AG10803 (cell line): ENCODE measurements at places on chromosomes 7 and 10.

- no peak for DNase-seq
These were observed 278.4 kb downstream of the PHF14 start for GRCh38 chr7:11252011-11252607.

GRCh38 chr10:12533723-12534122 is 184.4 kb downstream of the CAMK1D start:
- DNase-seq = no peak

DNA sequence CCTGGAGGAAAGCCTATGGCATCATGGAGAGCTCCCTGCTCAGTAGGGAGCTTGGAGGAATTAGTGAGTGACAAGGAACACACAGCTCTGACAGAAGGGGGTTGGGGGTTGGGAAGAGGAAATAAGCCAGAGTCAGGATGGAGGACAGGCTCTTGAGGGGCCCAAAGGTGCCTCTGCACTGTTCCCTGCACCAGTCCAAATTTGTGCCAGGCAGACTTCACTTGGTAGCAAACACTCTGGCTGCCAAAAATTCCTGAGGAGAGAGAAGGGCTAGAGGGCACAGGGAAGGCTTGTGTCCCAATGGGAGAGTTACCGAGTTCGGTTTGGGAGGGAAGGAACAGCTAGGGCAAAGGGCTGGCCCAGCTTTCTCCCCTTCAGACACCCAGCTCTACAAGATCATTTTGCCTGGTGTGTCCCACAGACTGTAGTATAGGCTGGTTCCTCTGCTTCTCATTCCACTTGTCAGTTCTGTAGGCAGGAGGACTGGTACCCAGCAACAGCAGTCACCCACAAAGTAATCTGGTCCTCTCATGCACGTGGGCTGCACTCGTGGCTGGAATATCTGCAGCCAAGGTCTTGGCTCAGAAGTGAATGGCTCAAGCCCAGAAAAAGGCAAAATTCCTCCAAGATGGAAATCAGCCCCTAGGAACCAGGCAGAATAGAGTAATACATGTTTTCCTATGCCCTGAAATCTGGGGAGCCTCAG is 8.0 kb upstream of the KCNIP2 start:
- peak; percentile 31 for DNase-seq

DNA sequence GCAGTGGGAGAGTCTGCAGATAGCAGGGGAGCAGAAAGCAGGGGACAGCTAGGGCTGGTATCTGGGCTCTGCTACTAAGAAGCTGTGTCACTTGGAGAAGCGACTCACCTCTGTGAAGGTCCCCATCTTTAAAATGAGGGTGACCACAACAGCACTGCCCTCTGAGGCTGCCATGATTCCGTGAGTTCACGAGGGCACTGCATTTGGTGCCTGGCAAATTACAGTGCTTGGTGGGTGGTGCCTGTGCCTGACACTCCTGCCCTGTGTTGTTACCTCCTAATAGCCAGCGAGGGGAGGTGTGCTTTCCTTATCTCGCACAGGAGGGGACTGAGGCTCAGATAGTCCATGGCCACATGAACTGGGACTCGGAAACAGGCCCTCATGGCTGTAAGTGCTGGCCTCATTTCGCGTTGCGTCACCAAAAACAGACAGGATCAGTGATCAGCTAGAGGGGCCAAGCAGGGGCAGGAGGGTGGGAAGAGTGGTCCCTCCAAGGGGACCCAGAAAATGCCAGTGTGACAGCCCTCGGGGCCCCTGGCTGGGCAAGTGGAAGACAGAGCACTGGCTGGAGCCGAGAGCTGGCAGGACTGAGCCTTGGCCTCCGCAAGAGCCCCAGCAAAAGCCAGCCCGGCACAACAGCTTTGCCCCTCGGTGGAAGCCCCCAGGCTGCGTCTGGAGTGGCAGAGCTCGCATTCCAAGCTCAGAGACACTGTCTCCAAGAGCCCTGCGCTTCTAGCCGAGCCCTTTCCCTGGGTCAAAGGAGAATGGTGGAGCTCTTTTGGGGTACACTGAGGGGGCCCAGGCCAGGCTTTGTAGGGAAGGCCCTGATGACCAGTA is 17.3 kb upstream of the BNIP3 start:
- no peak for DNase-seq

DNA sequence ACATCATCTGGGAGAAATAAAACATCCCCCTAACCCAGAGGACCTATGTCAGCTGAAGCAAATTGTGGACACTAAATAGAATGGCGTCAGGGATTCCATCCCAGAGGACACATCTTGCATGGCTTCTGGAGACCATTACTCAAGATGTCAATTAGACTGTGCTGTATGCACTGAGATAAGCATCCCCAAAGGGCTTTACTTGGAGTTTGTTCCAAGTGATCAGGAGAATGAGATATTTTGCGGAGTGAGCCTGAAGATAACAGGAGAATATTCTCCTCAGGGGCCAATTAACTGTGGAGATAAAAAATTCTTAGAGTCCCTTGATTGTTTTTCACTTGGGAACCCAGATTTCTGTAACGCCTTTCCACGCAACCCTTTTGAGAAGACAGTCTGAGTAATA is 4.5 kb upstream of the OR2AE1 start:
- no peak for DNase-seq

DNA sequence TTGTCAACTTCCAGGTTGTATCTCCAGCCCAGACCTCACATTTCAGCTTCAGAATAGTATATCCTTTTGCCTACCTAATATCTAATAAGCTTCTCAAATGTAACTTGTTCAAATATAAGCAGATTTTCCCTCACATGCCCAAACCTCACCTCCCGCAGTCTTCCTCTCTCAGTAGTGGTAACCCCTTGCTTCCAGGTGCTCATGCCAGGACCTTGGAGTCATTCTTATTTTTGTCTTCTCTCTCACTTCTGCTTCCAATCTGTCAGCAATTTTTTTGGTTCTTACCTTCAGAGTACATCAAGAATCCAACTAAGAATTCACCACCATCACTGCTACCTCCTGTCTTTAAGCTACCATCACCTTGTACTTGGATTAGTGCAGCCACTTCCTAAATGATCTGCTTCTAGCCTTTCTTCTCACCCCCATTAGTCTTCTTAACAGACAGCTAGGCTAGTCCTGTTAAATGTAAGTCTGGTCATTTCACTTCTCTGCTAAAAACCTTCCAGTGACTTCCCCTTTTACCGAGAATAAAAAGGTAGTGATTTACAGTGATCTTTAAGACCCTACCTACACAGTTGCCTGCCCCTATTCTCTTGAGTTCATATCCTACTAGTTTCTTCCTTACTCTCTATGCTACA is 14.0 kb downstream of the ANKIB1 start:
- no peak for DNase-seq

- DNase-seq = no peak
These were observed 105.0 kb downstream of the SUGCT start for GRCh38 chr7:40239755-40240303.

- DNase-seq = no peak
These were observed 176.1 kb upstream of the KLF14 start for GRCh38 chr7:130909881-130910672.

DNA sequence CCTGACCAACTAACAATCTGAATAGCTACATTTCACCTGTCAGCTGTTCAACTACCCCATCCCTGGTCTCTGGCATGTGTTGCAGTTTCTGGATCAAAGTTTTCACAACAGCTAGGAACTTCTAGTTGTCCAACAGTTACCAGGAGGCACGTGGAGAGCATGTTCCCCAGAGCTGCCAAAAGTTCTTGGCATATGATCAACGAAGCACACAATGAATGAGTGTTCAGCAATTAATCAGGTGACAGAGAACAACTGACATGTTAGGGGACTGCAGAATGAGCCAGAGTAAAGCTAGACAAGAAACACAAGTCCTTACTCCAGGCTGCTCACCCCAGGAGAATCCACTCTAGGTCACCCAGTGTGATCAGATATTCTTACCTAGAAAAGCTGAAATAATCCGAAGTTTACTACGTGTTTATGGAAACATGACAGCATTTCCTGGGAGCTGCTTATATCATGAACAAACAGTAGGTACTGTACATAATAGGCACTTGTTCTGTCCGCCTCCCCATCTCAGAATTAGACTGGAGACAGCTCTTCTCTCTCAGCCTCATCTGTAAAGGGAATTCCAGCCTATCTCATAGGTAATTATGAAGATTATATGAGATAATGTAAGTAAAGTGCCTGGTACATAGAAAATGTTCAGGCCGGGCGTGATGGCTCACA is 50.6 kb downstream of the ZNF438 start:
- peak; percentile 76 for DNase-seq

DNA sequence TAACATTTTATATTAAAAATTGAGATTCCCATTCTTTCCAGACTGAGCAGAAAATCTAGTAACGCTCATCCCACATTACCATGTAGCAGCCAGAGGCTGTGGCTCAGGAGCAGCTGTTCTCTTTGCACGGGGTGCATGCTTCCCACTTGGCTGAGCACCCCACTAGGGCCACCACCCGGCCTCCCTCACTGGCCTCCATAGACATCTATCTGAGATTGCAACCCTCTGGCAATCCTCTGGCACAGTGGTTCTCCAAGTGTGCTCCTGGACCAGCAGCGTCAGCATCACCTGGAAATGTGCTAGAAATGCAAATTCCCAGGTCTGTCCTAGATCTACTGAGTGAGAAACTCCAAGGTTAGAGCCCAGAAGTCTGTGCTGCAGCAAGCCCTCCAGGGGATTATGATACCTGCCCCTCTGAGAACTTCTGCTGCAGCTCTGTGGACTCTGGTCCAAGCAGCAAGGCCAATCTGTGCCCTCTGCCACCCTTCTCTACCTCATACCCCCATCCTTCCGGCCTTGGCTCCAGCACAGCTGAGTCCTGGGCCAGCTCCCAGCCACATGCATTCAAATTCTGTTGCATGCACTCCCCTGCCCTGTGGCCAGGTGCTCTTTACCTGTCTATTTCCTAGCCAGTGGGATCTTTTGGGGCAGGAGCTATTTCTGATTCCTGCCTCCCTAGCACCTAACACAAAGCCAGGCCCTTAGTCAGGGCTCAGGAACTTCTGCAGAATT is 301.5 kb downstream of the GRID1 start:
- no peak for DNase-seq

- no peak for DNase-seq
These were observed 50.5 kb downstream of the STRA8 start for GRCh38 chr7:135283959-135284638.

GRCh38 chr7:34038816-34039470 is 133.6 kb downstream of the BMPER start:
- peak; percentile 95 for DNase-seq

DNA sequence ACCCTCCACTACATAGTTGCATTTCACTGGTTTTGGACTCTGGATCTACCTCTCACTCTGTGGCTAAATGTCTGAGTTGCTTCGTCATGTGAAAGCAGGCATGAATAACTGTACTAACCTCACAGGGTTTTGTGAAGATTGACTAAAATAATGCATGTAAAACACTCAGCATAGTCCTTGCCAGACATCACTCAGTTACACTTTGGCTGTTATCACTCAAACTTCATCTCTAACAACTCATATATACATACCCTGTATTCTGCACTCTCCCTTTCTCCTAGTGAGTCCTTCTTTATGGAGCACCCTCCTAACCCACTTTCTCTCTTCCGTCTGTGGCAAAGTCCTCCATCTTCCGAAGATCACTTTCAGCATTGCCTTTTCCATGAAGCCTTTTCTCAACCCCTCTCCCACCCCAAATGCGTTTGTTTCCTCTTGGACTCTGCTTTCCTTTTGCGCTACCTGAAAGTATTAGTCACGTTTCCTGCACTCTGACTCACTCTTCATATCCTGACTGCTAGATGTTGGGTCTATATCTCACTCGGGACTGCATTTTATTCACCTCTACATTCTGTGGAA is 72.6 kb downstream of the OSBPL3 start:
- no peak for DNase-seq

- no peak for DNase-seq
These were observed 123.9 kb downstream of the PCLO start for GRCh38 chr7:83038787-83039186.

DNA sequence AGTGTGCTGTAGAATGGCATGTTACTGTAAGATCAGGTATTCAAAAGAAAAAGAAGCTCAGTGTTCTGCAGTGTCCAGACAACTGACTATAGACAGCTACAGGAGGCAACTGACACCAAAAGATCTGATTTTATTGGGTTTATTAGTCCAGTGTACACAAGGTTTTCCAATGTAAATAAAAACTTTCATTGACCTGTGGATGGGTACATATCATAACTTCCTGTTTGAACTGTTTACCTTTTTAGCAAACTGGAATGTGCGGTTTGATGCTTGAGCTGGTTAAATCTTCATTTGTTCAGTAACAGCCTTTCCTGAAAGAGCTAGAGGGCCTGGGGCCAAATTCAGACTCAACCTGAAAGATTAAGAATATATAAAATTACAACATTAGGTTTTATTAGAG is 172.6 kb upstream of the SP8 start:
- DNase-seq = no peak

DNA sequence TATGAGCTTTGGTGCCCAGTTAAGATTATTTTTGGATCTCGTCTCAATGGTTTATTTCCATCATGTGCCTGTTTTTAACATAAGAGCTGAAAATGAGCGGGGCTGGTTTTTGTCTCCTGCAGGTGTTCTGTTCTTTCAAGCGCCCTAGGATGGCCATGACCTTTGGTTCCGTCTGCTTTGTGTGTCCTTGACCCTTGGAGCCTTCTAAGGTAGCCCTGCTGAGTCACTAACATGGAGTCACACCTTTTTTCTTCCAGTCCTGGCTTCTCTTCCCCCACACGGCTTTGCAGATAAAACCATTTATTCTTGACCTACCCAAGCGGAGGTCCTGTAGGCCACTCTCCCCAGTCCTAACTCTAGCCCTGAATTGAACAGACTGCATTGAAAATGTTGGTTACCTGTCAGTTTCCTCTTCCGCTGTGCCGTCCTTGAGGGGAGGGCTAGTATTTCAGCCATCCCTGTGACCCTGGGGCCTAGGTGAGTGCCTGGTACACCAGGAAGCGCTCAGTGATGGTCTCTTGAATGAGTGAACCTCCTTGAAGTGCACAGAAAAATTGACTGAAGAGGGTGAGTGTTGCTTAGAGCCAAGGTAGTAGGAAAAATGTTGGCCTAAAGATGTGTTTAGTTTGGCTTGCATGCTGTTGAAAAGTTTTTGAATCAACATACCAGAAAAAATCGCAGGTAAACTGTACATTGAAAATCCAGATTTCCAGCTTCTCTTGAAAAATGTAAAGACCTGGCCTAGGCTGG is 48.0 kb downstream of the CAMK1D start:
- no peak for DNase-seq

GRCh38 chr10:76723844-76724243 is 913.8 kb downstream of the KCNMA1 start:
- no peak for DNase-seq

- no peak for DNase-seq
These were observed 15.6 kb downstream of the ARHGAP21 start for GRCh38 chr10:24708081-24708480.

DNA sequence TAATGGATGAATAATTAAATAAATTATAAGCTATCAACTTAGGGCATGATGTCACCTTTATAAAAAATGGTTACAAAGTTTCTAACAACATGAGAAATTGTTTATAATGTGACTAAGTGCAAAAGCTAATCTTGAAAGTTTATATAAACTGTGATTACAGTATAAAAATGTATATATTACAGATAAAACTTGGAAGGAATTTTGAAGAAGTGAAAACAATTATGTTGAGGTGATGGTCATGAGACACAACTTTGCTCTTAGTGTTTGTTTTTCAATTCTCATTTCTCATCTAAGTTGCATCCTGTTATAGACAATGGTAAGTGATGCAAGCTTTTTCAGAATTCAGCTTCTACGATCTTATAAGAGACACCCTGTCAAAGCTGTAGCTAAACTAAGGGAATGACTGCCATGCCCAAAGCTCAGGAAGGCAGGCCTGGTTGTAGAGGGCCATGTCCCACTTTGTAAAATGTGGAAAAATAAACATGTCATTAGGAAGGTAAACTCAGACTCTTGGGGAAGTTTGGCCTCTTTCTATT is 23.9 kb downstream of the MACC1 start:
- no peak for DNase-seq

GRCh38 chr10:19111501-19112267 is 63.1 kb downstream of the MALRD1 start:
- no peak for DNase-seq
